Activated CD4-positive, alpha-beta T cell treated with anti-CD3 and anti-CD28 coated beads for 1 hour (primary cell): ENCODE measurements at places on chromosomes 1 and 21.

DNA sequence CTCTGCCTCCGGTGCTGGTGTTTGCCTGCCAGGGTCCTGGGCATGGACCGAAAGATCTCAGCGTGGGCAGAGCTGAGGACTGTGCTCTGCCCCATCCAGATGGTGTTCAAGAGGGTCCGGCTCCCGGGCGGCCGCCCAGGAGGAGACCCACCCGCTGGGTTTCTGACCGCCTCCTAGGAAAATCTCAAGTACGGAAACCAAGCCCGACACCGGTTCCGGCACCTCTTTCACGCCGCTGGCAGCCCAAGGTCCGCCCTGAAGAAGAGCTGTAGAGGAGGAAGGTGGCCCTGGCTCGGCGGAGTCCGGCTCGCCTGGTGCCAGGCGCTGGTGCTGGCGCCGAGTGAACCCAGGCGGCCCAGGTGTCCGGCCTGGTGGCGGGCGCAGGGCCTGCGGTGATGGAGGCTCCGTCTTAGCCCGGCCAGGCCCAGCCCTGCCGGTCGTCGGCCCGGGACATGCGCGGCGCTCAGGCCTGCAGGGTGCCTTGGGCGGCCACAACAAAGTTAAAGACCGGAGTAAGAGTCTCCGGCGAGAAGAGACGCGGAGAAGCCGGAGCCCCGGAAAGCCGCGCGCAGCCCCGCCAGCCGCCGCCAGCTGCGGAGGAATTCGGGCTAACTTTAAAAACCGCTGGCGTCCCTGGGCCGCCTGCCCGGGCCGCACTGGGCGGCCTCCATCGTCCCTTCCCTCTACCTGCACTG lies 1.5 kb downstream of the GRIK3 start:
- DNase-seq, result no peak

- no peak for DNase-seq
Measured at GRCh38 chr1:18230840-18231239, 123.2 kb downstream of the IGSF21 start.

GRCh38 chr21:45848805-45849204 lies 132.8 kb upstream of the COL6A1 start:
- DNase-seq, result no peak

- DNase-seq, result no peak
Measured at GRCh38 chr1:71088645-71089287, 7.9 kb upstream of the ZRANB2 start.

GRCh38 chr1:17342014-17342441 lies 30.0 kb upstream of the PADI6 start:
- DNase-seq, result no peak

DNA sequence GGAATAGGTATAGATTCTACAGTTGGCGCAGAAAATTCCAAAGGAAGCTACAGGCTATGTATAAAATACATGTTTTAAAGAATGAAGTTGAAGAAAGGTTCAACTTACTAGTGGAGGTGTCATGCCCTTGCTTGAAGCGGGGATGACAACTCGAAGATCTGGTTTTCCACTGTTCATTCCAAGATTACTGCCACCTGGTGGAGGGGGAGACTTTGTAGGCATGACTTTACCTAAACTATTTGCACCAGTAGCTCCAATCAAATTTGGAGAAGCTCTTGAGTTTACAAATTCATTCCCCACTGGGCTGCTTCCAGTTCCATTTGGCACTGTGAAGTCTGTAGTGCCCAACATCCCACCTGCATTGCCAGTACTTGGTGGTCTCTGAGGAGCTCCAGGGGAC lies 81.7 kb downstream of the AXDND1 start:
- no peak for DNase-seq

- DNase-seq, result no peak
Measured at GRCh38 chr1:234970731-234971476, 157.7 kb downstream of the TOMM20 start.

GRCh38 chr1:225962440-225962975 lies 21.5 kb upstream of the LEFTY2 start:
- peak; percentile 33 for DNase-seq

DNA sequence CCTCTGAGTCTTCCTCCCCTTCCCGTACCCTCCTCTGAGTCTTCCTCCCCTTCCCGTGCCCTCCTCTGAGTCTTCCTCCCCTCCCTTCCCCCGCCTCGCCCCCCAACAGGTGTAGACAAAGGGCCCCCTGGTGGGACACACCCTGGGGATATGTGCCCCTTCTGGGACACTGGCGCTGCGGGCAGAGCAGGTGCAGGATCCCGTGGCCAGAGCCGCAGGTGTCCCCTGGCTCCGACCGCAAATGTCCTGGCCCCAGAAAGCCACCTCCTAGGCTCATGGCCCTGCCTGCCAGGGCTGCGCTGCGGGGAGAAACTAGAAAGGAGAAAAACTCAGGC lies 51.5 kb upstream of the ARHGEF16 start:
- no peak for DNase-seq

- no peak for DNase-seq
Measured at GRCh38 chr1:109443476-109443875, 17.2 kb upstream of the PSMA5 start.

DNA sequence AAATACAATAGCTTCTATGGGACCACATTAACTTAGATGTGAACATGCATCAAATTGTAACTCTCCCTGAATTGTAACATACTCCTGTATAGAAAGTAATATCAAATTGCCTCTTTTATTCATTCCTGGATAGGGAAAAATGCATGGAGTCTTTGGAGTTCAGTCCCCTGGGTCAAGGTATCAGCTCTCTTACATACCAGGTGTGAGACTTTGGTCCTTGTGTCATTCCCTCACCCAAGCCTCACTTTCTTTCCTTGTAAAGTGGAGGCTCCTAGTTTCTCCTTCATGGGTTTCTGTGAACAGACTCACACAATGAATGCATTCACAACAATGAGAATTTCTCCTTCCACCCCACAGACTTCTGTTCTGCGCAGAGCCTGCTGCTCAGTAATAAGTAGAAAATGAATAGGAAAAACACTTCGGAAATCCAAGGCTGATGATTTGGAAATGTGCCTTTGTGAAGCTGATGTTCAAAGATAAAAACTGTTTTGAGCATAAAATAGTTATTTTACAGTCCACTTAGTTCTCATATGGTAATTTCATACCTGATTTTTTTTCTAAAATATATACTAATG lies 185.3 kb downstream of the AK5 start:
- DNase-seq, result no peak

DNA sequence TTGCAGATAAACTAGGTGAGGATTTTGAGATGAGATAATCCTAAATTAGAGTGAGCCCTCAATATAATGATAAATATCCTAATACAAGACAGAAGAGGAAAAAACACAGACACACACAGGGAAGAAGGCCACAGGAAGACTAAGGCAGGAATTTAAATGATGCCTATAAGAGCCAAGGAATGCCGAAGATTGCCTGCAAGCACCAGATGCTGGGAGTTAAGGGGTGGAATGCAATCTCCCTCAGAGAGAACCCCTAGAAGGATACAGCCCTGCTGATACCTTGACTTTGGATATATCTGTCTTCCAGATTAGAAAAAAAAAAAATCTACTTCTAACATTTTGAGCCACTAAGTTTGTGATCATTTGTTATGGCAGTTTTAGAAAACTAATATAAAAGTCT lies 299.7 kb upstream of the PRMT6 start:
- no peak for DNase-seq

DNA sequence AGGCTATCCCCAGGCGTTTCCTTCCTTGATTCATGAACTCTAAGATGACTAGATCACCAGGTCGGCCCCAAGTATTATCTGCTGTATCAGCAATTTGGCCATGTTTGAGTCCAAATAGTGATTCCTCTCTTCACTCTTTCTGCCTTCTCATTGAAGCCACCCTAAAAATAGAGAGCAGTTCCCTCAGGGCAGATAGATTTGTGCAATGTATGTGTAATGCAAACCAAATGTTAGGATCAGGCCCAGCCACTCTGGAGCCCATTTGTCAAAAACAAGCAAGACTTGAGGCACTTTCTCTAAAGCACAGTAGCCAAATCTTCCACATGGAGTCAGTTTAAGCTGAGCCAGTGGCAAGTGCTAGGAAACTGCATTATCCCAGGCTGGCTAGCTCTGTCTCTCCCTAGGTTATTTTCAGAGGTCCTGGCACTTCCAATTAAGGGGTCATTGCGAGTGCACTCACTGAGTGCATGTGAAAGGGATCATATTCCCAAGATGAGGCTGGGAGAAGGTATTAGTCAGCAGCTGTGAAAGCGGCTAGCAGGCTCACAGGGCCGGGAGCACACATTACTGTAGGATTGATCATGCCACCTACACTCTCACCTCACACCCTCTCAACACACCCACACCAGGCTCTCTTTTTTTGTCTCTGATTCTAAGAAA lies 97.9 kb upstream of the RAB3GAP2 start:
- DNase-seq, result no peak

DNA sequence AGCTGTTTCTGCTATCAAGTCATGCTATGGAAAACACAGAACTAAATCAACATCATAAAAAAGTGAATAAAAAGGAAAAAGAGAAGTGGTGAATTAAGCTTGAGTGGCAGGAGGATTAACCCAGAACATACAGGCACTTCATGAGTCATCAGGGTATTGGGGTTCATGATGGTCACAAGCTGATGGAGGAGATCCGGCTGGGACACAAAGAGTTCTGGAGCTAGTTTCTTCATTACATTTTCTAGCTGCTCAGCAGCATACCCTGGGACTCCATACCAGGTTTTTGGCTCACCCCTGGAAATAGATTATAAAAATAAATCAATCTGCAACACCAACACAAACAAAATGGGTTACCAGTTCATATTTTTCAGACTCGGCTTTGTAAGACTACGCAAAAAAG lies 42.5 kb upstream of the SYT2 start:
- DNase-seq, result no peak

DNA sequence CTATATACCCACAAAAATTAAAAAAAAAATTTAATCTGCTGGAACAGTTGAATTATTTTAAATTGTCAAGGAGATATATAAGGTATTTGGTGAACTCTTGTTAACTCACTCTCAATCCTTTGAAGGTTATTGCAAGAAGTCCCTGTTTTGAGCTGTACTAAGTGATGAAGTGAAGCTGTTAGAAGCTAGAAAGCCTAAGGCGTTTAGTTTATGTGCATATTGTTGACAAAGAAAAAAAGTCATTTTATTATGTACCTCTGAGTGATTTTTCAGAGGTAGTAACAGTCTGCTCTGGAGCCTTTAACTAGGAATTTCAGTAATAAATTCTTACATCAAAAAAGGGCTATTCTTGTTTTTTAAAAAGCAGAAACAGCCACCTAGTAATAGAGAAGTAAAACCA lies 59.6 kb downstream of the TMEM200B start:
- DNase-seq, result no peak

DNA sequence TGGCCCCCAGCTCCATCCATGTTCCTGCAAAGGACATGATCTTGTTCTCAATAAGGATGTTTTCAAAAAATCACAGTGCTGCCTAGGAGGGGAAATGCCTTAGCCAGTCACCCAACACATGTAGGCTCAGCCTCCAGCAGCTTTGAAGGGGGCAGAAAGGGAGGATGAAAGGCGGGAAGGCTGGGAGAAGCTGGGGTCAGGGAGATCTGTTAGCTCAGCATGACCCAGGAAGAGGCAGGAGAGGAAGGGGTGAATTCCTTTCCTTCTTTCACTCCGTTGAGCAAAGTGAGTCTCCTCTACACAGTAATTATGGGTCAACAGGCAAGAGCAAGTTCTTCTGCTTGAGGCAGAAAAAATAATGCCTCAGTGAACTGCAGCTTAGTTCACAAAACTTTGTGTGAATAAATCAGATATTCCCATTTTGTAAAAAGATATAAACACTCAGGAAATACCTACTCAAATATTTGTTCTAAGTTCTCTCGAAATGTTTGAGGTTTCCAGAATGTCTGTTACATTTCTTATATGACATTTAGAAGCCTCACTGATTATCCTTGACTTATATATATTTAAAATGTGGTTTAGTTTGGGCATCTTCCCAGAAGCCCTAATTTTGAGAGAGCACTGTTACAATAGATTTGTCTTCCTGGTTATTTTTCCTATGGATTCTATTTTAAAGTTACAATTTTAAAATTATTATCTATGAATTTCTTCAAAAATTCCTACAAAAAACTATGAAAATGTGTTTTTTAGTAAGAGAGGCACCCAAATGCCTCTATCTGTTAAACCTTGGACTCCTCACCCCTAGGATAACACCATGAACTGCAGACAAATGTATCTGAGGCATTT lies 116.8 kb downstream of the KCNJ6 start:
- no peak for DNase-seq

- DNase-seq, result no peak
Measured at GRCh38 chr1:99548943-99549605, 96.8 kb upstream of the PALMD start.

- DNase-seq, result no peak
Measured at GRCh38 chr1:228364068-228364705, 42.4 kb downstream of the TRIM11 start.

- no peak for DNase-seq
Measured at GRCh38 chr1:223487887-223488259, 94.7 kb downstream of the CCDC185 start.

GRCh38 chr1:183609313-183609712 lies 19.1 kb upstream of the NCF2 start:
- DNase-seq, result no peak

DNA sequence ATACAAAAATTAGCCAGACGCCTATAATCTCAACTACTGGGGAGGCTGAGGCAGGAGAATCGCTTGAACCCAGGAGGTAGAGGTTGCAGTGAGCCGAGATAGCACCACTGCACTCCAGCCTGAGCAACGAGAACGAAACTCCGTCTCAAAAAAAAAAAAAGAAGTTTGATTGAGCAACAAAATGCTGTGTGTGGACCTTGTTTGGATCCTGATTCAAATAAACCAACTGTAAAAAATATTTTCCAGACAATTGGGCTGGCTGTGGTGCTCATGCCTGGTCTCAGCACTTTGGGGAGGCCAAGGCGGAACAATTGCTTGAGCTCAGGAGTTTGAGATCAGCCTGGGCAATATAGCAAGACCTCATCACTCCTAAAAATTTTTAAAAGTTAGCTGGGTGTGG lies 16.8 kb downstream of the PTAFR start:
- no peak for DNase-seq

- no peak for DNase-seq
Measured at GRCh38 chr1:909861-910310, 13.8 kb upstream of the SAMD11 start.

DNA sequence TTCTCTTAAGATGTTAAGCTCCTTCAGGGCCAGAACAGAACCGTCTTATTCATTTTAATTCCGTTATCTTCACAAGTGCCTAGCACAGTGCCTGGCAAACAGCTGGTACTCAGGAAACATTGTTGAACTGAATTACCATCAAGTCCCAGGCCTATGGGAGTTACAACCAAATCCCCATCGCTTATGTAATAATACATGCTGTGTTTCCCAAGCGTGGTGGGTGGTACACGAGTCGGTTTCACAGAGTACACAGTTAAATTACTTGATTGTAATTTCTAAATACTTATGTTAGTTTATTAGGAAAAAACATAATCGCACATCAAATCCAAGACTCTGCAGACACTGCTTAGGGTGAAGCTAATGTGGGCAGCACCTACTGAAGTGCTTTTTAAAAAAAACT lies 1.0 kb downstream of the ANGEL2 start:
- no peak for DNase-seq

- DNase-seq, result no peak
Measured at GRCh38 chr1:152107984-152108881, 7.0 kb downstream of the TCHH start.
